CD4-positive, alpha-beta T cell treated with Interleukin-4 for 1 hour (primary cell): ENCODE measurements at places on chromosomes 3 and 15.
A peak's percentile ranks its signal among the peaks of the same experiment; 100 is the strongest.

DNA sequence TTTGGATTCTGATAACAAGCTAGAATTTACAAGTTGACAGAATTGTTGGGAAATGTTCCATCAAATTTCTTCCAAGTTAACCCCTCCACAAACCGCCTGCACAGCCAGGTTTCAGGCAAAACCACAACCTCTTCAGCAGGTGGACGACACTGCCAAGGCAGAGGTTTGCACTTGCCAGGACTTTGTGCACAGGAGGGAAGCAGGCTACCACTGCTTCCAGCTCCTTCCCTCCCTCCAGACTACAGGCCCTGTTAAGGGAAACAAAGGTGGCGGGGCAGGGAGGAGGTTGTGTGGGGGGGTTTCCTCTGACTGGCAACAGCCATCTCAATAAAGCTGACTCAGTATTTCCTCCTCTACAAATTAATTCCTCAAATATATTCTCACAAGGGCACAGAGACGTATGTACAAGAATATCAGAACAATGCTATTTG is 42.2 kb downstream of the TBC1D2B start:
- DNase-seq = peak; percentile 31

DNA sequence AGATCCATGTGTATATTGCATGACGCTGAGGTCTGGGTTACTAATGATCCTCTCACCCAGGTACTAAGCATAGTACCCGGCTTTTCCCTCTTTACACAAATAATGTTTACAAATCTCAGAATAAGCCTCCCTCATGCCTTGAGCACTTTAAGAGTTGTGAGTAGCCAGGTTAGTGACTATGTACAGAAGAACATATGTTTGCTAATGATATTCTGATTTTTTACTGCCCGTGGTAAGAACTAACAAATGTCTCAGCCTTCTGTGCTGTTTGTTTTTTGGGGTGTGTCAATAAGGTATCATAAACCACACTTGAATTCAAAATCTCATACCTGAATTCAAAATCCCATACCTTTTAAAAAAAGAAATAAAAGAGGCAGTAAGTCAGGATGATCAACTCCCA is 59.5 kb downstream of the ABCC5 start:
- DNase-seq = no peak

DNA sequence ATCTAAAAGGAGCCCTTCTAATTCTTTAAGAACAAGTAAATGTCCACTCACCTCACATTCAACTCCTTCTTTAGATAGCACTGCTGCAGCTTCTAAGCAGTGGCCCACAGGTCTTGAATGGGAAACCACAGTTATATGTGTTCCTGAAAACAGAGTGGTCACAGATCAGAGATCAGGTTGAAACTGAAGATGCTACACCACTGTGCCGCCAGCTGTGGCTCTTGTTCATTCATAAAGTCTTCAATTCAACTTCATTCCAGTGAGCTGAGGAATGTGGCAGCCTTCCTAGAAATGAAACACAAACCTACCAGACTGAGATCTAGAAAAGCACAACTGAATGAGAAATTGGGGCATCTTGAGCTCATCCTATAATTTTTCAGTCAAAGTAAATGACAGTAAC is 4.0 kb downstream of the PDHB start:
- DNase-seq = no peak

GRCh38 chr3:53160660-53161449 is at the start of gene PRKCD:
Gene PRKCD, plus strand, starts transcription at chr3:53161209. Its CDS starts 17,214 bp downstream, at chr3:53178423.
- peak; percentile 85 for DNase-seq

- DNase-seq = no peak
Observed at GRCh38 chr15:25716414-25717126, 146.6 kb downstream of the ATP10A start.

GRCh38 chr3:131353986-131354385 is 27.6 kb upstream of the NUDT16 start:
- no peak for DNase-seq

GRCh38 chr3:184377374-184377773 is 633 bp downstream of the THPO start:
- DNase-seq = no peak

GRCh38 chr3:87219611-87220010 is 7.5 kb upstream of the CHMP2B start:
- DNase-seq = no peak

DNA sequence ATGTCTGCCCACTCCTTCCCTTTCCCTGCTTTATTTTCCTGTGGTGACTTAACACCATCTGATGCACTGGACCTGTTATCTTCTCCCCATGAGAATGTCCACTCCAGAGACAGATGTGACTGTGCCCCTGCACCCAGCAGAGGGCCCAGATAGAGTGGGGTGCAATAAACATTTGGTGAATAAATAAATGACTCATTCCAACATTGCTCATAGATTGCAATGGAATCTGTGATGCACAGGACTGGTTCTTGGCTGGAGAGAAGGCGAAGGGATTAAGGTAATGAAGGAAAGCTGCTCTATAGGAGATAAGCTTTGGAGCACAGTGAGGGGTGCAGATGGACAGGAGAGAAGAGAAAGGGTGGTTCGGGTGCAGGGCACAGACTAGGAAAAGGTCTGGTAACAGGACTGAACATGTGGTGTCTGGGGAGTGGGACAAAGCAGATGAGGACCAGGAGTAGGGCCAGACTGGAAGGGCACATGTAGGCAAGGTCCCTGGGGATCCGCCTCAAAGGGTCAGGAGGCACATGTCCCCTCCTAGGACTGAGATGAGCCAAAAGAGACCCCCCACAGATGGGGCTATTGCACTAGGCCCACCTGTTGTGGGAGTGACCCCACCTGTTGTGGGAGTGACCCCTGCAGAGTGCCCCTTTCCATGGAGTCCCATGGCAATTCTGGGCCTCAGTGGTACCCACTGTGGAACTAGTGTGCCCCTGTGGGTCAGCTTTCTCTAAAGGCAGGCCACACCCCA is 17.5 kb upstream of the POC1A start:
- no peak for DNase-seq

DNA sequence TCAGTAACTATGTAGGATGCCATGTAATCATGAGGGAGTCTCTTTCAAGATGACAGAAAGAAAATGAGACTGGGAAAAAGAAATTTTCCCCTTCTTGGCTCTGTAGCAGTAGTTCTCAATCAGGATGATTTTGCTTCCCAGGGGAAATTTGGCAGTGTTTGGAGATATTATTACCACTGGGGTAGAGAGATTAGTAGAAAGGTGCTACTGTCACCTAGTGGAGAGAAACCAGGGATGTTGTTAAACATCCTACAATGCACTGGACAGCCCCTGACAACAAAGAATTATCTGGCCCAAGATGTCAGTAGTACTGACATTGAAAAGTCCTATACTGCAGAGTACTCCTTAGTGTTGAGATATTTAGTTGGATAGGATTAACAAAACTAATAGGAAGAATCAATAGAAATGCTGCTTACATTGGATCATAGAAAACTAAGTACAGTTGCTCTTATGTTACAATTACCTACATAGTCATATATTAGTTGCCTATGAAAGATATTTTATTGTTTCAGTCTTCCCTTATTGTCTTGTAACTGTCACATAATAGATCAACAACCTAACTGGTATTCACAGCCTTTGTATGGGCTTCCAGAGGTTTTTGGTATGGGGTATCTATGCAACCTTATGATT is 433.3 kb downstream of the RAP2B start:
- DNase-seq = peak; percentile 40

GRCh38 chr3:114103181-114103580 is 46.6 kb downstream of the QTRT2 start:
- DNase-seq = no peak

DNA sequence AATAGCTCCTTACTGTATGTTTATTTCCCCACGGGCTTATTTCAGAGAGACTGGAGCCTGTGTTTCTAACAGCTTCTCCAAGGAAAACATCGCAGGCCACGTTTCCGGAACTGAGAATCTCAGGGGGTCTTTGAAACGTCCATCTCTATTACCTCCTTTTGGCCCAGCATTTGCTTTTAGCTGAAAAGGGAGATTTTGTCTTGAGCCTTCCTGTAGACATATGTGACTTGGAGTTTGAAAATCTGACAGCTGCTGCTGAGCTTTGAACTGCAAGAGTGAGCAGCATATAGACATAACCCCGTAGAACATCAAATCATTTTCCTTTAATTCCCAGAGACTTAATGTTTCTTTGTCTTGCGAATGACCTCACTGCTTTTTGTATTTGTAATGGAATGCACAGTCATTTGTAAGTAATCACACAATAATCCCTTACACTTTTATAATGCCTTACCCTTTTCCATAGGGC is 54.6 kb downstream of the LPP start:
- no peak for DNase-seq

GRCh38 chr3:160911411-160911810 is 155.4 kb downstream of the PPM1L start:
- no peak for DNase-seq

GRCh38 chr3:165156757-165157420 is 39.3 kb downstream of the SLITRK3 start:
- no peak for DNase-seq

DNA sequence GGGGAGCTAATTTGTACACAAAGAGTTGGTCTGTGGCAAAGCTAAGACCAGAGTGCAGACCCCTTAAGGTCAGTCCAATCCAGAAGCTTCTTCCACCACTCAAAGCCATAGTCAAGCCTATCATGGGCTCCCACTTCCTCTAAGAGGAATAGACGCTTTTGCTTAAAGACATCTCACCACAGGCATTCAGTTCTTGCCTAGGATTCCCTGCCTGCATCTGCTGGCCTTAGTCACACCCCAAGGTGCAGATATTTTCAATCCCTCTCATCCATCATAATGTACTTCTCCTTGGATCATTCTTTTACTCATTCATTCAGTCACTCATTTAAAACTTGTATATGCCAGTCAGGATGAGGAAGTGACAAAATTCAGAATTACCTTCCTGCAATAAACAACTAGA is 179.6 kb upstream of the STT3B start:
- no peak for DNase-seq

DNA sequence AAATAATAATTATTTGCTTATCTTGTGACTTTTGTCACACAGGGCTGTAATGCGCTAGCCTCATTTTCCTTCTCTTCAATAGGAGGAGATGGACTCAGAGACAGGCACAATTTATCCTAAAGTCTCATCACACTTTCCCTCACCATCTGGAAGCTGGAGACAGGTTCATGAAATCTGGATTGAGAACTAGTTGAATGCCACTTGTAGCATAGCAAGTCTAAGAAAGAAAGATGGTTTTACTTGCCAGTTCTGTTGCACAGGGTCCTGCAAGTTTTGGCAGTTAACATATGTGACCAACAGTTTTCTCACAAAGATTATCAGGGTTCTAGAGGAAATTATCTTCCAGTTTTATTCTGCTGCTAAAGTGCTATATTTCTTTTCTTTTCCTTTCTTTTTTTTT is 9.0 kb upstream of the ZSCAN2 start:
- DNase-seq = no peak

DNA sequence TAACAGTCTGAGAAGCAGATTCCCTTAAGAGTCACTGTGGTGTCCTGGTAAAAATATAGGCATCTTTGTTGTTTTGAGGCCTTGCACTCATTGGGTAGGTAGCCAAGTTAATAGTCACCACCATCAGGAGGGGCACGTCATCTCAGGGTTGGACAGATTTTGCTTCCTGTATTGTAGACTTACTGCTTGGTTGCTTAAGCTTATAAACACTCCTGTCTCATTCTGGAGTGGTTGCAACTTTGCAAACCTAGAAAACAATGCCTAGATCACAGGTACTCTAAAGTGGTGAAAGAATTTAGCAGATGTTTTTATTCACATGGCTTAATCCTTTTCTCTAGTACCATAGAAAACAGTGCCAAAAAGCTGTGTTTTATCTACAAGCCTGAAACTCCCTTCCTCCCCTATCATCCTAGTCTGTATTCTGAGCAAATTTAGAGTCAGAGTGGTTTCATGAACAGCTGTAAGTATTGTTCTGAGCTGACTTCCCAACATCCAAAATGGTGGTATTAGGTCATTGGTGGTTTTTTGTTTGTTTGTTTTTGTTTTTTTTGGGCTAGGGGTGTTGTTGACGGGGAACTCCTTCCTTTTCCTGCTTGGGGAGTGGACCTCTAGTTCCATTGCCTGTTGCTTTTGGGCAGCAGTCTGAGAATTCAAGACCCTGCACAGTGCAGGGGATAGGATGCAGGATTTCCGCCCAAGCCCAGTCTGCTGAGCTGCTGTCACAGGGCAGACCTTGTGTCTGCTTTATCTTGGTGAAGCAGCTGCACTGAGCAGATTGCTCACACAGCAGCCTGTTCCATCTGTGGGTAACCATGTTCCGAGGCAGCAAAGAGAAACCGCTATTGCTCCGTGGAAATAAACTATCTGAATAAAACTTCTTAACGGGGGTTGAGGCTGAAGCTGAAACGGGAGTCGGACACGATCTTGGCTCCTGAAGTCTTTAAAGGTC is 202.0 kb downstream of the AKAP13 start:
- peak; percentile 78 for DNase-seq

GRCh38 chr3:172129850-172130716 is 90.7 kb downstream of the FNDC3B start:
- peak; percentile 89 for DNase-seq

GRCh38 chr15:48507416-48508065 is 138.0 kb downstream of the FBN1 start:
- no peak for DNase-seq

DNA sequence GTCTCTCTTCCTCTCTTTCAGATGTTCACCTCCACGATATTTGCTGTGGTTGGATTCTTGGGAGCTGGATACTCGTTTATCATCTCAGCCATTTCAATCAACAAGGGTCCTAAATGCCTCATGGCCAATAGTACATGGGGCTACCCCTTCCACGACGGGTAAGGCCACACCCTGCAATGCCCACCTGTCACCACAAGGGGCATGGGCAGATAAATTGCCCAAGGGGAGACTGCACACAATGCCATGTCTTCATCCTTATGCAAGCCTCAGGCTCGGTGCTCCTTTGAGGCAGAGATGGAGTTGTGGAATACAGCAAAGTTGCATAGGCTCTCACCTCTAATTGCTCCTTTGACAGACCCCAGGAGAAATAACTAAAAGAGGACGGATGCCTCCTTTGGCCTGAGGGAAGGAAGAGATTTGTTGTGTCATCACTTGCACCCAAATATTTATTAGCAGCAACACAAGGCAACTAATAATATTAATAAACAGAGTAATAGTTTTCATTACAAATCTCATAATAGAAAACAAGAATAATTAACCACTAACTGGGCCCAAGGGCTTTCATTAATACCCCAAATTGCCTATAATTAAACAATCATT is 13.2 kb downstream of the TM4SF4 start:
- DNase-seq = no peak

DNA sequence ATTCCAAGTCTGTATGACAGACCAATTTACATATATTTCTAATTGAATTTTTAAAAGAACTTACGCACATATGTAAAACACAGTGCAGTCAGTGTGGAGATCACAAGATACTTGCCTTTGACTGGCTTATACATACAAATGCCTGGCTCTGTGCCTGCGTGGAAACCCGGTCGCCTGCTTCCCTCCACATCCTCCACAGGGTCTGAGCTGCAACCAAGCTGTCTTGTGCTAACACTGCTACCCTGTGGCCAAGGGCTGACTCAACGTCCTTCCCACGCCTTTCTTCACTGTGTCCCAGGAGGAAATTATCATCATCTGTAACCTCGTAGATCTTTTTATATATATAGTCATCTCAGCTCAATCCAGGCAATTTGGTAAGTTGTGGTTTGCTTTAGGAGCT is 117.0 kb downstream of the WNT7A start:
- DNase-seq = no peak
